Activated CD4-positive, alpha-beta T cell treated with anti-CD3 and anti-CD28 coated beads, Interleukin-2, amount 50 U/mL, for 4 hours (primary cell): ENCODE measurements at places on chromosomes 7 and 10.

DNA sequence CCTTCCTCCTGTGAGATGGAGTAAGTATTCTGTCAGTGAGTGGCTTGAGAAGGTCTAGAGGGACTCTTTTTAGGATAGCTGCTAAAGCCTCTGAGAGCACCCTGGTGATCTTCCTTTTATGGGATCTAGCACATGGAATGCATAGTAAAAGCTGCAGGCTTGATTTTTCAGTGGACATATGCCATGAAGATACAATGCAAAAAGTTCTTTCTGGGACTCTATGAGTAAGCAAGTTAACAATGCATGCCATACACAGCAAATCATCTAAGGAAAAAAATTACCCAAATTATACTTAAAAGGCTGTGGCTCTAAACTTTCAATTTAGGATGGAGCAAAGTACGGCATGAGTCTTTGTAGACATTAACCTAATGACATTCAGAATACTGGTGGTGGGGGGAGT is 154.5 kb downstream of the SGMS1 start:
- no peak for DNase-seq

DNA sequence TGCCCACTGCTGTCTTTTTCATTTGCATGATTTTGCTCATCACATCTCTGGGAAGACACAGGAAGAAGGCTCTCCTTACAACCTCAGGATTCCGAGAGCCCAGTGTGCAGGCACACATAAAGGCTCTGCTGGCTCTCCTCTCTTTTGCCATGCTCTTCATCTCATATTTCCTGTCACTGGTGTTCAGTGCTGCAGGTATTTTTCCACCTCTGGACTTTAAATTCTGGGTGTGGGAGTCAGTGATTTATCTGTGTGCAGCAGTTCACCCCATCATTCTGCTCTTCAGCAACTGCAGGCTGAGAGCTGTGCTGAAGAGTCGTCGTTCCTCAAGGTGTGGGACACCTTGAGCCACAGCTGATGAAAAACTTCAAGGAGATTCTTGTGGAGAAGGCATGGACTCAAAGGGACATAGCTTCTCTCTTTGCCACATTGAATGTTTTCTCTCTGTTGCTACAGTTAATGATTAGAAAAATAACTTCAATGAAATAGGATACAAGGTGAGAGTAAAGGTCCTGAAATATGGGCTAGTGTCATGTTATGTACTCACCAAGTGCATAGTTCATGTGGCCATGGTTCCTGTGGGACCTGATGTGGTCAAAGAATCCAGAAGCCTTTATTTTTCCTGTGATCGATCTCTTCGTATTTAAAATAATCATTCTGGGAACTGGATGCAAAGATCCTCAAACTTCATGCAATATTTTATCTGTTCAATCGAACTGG is 970 bp downstream of the TAS2R60 start:
- DNase-seq: no peak

DNA sequence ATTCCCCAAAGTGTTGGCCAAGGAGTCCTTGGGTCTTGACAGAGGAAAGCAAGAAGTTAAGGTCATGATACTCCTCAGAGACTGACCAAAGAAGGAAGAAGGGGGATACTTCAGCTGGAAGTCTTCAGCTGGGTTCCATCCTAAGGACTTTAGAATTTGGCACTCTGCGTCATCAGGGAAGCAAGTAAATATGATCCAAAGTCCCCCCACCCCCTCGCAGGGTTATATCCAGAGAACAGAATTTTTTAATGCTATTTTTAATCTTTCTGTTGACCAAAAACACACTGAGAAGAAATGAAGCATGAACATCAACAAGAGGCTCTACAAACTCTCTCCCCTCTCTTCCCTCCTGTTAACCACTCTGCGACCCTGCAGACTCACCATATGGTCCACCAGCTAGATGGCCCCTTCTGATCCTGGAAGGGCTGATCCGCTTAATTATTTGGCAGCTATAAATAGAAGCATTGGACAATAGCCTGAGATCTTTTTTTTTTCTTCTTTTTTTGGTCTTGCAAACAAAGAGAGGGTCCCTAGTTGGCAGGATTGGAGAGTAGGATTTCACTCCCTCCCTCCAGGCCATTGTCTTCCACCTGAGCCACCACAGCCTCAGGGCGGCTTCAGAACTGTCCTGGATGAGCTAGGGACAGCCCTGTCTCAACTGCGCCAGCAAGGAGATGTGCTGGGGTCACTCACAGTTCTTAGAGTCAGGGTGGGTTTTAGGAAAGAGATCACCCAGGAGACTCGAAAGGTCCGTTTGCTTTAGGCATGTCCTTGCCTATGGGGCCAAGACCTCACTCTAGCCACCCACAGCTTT is 196.0 kb downstream of the KCNMA1 start:
- no peak for DNase-seq

DNA sequence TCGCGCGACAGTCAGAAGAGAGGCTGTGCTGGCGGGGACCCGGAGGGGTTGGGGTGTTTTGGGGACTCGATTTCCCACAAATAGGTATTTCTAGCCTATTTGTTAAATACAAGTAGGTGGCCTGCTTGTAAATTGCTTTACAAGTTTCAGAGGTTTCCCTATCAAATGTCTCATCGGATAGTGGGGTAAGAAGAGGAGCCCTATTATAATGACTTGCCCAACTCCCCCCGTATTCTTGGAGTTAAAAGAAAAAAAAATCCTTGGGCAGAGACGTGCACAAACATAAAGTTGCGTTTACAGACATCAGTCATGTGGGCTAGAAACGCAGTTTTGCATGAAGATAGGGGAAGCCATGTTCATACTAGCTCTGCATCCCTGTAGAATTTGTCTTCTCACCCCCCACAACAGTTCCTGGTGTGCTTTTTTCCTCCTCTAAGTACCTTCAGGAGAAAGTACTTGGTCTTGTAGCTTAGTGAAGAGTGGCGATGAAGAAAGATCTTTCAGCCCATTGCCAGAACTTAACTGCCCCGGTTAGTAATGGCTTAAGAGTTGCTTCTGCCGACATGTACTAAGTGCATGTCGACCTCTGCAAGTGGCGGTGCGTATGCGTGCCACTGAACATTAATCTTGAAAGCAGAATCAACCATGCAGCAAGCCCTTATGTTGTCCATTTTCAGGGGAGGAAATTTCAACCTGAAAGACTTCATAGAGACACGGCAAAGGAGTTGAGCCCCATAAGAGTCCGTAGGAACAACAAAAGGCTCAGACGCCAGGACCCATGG is 832 bp upstream of the TIAL1 start:
- DNase-seq: no peak

DNA sequence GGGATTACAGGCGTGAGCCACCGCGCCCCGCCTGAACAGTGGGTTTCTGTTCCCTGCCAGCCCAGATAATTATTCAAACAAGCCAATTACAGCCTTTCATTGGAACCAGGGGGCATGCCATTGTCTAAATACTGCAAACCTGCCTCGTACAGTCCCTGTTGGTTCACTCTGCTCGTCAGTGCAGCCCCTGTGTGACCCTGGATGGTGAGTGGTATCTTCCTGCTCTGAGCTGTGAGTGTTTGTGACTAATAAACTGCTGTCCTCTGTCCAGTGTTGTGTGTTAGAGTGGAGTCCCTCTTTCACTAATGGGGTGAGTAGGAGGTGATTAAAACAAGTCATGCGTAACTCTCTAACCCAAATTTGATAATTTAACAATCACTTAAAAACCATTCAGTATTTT is 176.5 kb upstream of the FAM3C start:
- DNase-seq: no peak

DNA sequence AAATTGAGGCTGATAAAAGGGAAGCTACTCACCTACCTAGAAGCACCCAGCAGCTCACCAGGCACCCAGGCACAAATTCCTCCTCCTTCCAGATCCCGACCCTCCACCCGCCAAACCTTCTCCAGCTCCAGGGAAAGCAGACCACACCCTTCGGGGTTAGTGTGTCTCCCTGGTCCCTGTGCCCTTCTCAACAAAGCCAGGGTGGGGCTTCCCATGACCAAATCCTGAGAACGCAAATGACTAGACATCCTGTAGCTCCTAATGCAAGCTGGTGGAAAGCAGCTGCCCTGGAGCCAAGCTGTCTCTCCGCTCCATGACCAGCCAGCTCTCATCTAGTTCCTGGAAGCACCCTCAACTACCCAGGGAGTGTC is 4.4 kb downstream of the TBX20 start:
- DNase-seq: no peak

DNA sequence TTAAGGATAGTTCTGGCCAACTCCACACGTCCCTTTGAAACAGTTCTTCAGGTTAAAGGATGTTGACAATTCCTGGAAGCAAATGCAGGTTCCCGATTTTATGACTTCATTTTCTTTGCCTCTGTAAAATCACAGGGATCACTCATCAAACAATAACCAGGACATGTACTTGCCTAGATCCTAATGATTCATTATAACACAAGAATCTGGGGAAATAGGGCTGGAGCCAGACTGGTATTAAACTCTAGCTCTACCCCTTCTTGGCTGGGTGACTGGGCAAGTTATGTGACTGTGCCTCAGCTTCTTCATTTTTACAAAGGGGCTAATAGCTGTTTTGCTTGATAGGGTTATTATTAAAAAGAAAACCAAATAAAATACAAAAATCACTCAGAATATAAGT is 56.0 kb upstream of the KCND2 start:
- no peak for DNase-seq

DNA sequence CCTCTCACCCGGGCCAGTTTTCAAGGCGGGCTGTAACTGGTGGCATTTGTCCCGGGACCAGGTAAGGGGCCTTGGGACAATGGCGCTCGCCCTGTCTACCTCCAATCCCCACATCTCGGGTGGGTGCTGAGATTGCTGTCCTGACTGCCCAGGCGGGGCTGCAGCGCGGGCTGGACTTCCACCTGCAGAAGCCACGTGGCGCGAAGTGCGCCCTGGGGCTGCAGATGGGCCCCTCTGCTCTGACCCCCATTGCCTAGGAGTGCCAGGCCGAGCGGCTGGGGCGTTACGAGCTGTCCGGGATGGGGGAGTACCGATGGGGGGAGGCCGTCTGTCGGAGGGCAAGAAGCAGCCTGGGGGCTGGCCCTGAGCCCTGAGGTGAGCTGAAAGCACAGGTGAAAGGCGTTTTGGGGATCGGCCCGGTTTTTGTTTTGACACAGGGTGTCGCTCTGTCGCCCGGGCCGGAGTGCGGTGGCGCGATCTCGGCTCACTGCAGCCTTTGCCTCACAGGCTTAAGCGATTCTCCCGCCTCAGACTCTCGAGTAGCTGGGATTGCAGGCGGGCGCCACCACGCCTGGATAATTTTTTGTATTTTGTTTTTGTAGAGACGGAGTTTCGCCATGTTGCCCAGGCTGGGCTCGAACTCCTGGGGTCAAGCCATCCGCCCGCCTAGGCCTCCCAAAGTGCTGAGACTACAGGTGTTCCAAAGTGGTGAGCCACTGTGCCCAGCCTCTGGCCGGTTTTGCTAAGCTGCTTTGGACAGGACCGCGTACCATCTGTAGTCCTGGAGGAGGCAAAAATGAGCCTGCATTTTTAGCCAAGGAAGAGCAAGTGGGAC is at the start of gene SFXN2:
SFXN2 (plus strand) TSS at position 16 of the 835 bp plus-strand sequence. CDS start 12,001 bp downstream, outside the sequence.
- peak; percentile 42 for DNase-seq

- no peak for DNase-seq
These were observed 26.2 kb downstream of the PALD1 start for GRCh38 chr10:70504521-70505358.

DNA sequence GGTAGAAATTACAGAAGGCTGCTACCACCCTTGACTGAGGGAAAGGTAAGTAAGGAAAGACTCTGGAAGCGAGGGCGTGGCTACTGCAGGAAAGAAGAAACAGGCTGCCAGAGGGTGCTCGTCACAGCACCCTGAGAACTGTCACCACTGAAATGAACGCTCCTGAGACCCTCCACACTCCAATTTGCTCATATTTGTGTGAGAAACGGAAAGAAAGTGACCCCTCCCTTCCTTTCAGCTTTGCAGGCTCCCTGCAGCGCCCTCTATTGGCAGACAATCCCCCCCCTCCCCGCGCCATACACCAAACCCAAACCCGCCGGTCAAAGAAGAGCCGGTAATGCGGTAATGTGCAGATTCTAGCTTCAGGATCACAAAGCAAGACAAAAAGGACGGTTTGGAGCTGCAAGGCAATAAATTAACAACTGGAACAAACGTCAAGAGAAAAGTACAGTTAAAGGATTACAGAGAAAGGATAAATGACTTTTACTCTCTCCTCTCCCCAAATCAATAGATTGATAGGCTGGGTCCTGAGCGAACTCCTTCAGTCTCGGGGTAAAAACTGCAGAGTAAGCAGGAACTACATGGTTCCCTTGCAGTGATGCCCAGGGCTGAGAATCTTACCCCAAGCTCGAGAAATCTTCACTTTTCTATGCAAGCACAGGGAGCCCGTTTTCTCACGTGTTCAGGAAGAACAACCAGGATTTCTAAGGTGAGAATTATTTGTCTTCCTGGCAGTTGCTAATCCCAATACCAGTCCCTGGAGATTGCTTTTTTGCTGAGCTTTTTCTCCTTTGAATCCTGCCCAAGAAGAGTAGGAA is 47.6 kb downstream of the STEAP1B start:
- peak; percentile 2 for DNase-seq

DNA sequence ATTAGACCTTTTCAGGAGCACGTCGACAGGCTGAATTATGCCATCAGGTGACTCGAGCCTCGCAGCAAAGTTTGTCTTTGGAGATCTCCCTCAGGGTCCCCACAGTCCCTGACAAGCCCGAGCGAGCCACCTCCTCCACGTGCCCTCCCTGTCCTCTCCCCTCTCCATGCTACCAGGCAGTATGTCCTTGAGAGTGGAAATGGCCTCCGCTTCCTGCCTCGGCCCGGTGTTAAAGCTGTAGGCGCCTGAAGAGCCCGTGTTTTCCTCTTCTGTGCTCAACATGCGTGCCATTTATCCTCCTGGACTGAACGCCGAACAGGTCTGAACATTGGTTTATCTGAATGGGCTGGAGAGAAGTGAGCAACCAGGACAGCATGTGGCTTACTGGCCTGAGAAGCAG is 82.6 kb downstream of the GPR26 start:
- DNase-seq: no peak

DNA sequence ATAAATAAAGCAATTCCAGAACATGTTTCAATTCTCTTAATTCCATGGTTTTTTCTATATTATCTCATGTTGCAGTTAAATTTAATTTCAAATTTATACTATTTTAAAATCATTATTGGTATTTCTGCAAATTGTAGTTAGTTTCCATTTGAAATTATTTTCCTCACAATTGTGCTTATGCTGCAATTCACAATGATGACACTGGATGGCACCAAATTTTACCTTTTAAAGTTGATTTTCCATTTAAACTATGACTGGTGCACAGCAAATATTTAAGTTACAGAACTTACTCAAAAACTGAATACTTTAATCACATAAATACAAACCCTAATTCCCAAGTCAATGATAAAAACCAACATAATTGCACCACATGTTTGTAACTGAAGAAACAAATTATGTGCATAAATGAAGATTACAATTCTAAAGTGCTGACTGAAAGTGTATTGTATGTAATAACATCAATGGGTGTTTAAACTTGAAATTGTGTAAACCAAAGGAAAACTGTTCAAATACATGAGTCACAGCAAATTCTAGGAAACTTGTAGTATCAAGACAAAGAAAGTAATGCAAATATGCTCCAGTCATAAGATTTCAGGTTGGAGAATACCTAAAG is 75.3 kb upstream of the AASS start:
- DNase-seq: no peak
